ENCODE measurements at places on chromosomes 13 and 19.

GRCh38 chr19:11092181-11092538 is 2.9 kb downstream of the LDLR start:
- no peak for DNase-seq

DNA sequence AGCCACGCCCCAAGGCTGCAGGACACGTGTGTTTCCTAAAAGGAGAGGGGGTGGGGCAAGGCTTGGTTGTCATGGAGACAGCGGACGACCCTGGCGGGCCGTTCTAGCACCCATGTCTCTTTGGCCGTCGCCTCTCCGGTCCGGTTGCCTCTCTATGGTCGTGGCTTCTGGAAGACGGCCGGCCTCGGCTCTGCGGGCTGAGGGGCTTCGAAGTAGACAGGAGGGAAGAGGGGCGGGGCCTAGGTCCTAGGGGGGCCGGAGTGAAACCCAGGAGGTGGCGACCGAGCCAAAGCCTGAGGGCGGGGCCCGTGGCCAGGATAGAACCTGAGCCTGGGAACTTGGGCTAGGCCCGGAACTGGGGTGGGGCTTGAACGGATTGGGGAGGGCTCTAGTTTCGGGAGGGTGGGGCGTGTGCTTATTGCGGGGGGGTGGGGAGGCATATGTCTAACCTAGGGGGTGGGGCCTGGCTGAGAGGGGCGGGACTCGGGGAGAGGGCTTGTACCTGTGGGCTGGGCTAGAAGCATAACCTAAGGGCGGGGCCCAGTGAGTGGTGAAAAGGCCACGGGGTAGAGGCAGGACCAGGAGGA is 750 bp upstream of the SLC27A1 start:
- no peak for DNase-seq

GRCh38 chr13:87259479-87260083 is 411.6 kb upstream of the SLITRK5 start:
- DNase-seq, result no peak

DNA sequence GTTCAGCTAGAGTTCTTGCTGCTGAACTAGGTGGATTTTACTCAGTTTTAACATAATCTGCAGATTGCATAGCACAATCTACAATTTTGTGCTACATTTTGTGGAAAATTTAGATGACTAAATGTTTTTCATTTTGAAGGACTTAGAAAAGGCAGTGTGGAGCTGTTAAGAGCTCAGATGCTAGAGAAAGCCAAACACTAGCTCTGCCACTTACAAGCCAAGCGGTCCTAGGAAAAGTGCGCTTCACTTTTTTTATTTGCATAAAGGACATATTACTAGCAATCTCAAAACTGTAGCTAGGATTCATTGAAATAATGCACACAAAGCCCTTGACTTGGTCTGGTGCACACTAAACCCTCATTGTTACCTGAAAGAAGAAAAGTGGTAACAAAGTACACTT is 8.1 kb upstream of the CSNK1A1L start:
- no peak for DNase-seq

- no peak for DNase-seq
Observed at GRCh38 chr13:42260903-42261654, 10.9 kb upstream of the AKAP11 start.

- DNase-seq, result no peak
Observed at GRCh38 chr19:49020931-49021895, 2.9 kb downstream of the CGB3 start.

GRCh38 chr19:9917321-9917720 is 19.0 kb downstream of the OLFM2 start:
- peak; percentile 55 for DNase-seq

DNA sequence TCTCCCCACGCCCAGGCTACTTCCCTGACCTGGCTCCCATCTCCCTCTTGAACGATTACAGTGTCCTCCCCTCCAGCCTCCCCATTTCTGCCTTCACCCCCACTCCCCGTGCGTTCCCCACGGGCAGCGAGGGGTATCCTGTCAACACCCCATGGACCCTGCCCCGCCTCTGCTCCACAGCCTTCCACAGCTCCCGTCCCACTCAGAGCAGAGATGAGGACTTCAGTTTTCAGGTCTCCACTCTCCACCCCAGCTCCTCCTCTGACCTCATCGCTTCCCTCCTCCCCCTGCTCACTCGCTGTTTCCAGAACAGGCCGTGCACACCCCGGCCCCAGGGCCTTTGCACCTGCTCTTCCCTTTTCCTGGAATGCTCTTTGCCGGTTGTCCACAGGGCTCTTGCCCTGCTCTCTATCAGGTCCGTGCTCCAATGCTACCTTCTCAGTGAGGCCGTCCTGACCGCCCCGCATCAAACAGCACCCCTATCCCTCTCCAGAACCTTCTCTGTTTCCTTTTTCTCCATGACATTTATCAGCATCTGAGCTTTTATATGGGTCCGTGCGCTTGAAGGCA is 15.0 kb downstream of the LRRC4B start:
- DNase-seq, result no peak

GRCh38 chr19:47144630-47145029 is 14.0 kb downstream of the SAE1 start:
- no peak for DNase-seq

DNA sequence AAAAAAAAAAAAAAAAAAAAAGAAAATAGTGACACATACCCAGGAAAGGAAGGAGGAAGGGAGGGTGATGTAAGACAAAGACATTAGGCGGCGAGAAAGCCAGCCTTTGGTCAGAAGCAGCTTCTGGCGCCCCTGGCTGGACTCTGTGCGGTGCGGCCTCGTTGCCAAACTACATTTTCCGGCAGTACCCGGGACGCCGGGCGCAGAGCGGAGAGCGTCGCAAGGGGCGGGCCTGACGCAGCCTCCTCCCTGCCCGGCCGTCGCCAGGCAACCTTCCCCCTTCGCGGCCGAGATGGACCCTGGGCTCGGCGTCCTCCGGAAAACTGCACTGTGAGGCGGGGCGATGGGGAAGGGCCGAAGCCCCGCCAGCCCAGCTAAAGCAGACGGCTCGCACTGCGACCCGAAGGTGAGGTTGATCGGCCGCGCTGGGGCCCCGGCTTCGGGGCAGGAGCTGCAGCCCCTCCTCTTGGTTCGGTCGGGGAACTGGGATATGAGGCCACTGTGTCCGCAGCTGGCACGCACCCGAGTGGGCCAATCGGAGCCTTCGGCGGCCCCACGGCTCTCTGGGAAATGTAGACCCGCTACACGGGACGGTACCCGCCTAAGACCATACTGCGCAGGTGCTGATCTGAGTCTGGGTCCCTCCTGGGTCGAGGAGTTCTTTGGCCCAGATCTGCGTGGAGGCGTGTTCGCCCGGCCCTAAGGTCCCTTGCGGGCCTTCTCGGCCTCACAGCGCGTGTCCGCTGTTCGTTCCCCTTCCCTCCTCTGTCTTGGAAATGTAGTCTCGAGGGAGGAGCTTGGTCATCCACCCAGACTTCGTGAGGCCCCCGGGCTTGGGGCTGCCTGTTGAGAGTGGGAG is 2.3 kb upstream of the MZF1 start:
- peak; percentile 93 for DNase-seq

DNA sequence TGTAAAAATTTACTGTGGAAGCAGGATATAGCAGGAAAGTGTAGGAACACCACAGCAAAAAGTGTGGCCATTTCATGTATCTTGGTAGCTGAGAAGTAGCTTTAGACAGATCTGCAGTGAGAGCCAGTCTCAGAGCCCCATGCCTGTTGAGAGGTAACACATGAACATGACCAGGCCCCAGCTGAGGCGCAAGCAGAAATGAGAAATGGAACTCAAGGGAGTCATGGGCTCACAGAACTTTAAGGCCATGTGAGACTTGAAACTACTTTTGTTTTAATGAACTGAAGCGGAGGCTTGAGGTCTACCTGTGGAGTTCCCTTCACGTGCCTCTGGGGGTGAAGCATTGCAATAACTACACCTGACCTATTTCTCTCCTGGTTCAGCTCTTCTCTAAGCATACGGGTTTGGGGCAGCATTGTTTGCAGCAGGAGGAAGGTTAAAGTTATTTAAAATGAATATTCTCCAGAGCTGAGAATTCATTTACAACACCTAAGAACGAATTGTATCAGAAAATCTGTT is 3.3 kb downstream of the MYO16 start:
- DNase-seq, result no peak

- no peak for DNase-seq
Observed at GRCh38 chr19:18879579-18880373, 16.2 kb downstream of the CERS1 start.

DNA sequence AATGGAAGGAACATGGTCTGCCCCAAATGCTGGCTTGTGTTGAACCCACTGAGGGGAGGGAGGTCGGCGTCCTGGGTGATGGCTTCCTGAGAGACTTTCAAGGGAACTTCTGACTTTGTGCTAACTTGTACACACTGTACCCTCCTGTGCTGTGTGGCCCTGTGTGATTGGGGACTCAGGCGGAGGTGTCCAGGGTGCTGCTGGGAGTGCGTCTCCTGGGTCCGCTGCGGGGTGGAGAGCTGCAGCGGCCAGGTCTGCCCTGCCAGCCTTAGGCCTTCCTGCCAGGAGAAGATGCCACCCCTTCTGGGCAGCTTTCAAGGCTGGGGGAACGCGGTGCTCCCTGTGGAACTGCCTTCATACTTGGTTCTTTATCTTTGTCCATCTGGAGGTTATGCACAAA is 170.1 kb downstream of the URI1 start:
- DNase-seq, result no peak
